ENCODE measurements at places on chromosomes 5 and 9. TPM values are rescaled to one million over a fixed set of nuclear protein-coding genes. Genes with fewer than 3 reads are reported as not detected.

AFAP1L1 gene
- total RNA-seq, result 5.3 TPM

TEK gene
- total RNA-seq, result 10.8 TPM

DAB2IP gene
- 5.6 TPM for total RNA-seq

PTPRD gene
- 0.18 TPM for total RNA-seq

OTP gene
- not detected for total RNA-seq

PCDHA12 gene
- total RNA-seq, result not detected

GRCh38 chr5:168320805-168321204 is 29.4 kb downstream of the WWC1 start:
- no peak overlapping the region for H3K4me3 ChIP-seq
- peaks cover 21% of the 10 kb centered on the region for H3K4me1 ChIP-seq
- no peak for DNase-seq
- no peaks in the 10 kb centered on the region for H3K27me3 ChIP-seq
- H3K36me3 ChIP-seq, result no peaks in the 10 kb centered on the region

GRCh38 chr5:157596487-157596886 is 20.9 kb upstream of the ADAM19 start:
- H3K27me3 ChIP-seq, result no peaks in the 10 kb centered on the region
- H3K27ac ChIP-seq, result no peak overlapping the region
- H3K4me3 ChIP-seq, result no peak overlapping the region
- no peaks in the 10 kb centered on the region for H3K36me3 ChIP-seq
- no peak for DNase-seq
- H3K4me1 ChIP-seq, result peaks cover 4% of the 10 kb centered on the region

- H3K4me1 ChIP-seq, result peaks cover 8% of the 10 kb centered on the region
- H3K27me3 ChIP-seq, result no peaks in the 10 kb centered on the region
- DNase-seq, result peak; percentile 55
Observed at GRCh38 chr5:9104571-9105339, 441.1 kb downstream of the SEMA5A start.

DNA sequence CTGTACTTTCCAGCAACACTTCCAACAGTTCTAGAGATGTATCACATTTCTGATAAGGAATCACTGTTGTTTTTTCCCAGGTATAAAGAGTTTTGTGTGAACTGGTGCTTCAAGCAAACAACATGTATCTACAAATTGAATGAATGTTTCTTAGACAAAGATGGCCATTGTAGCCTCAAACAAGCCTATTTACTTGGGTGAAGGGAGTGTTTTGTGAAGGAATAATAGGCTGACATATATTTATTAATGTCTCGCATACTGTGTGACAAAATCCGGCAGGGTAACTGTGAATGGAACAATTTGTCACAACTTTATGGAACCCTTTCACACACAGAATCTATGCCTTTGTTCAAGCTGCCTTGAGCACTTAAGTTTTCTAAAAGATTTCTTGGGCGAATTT is 24.8 kb upstream of the DAB2 start:
- DNase-seq, result no peak
- peaks cover 6% of the 10 kb centered on the region for H3K4me1 ChIP-seq
- no peaks in the 10 kb centered on the region for H3K27me3 ChIP-seq
- no peak overlapping the region for H3K4me3 ChIP-seq

DNA sequence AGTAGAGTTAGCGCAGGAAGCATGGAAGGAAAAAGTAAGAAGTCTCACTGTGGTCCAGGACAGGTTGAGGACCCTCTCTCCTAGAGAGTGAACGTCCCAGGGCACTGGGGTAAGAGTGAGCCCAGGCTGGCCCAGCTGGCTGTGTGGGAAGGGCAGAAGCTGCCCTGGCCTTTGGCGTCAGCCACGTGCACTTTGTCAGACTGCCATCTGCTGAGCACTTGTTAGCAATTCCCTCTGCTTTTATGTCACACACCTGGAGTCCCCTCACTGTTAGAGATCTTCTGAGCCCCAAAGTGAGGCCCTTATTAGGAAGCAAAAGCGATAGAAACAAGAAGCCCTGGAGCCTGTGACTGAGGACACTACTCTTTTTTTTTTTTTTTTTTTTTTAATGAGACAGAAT is 79.1 kb downstream of the UGCG start:
- no peaks in the 10 kb centered on the region for H3K27me3 ChIP-seq
- DNase-seq, result no peak
- no peak overlapping the region for H3K4me3 ChIP-seq
- H3K27ac ChIP-seq, result no peak overlapping the region
- no peaks in the 10 kb centered on the region for H3K36me3 ChIP-seq

GRCh38 chr5:10248378-10249260 is 1.1 kb downstream of the ATPSCKMT start:
- no peak for DNase-seq
- H3K27me3 ChIP-seq, result no peaks in the 10 kb centered on the region
- H3K27ac ChIP-seq, result peak overlapping the region; percentile 89
- H3K4me3 ChIP-seq, result peak overlapping the region; percentile 92

DNA sequence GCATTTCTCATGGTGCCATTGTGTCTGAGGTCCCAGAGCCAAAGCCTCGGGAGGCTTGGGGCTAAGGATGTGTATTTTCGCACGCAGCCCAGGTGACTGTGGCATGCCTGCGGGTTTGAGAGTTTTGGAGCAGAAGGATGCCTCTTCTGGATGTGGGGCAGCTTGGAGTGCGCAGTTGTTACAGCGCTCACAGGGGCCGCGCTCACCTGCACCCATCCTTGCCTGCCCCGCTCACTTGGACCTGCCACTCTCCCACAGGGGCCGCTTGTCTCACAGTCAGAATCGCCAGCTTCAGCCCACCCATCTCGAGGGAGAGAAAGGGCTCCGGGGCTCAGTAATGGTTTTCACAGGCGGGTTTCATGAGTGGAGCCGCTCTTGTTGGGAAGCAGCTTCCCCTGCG is 132.9 kb downstream of the MVB12B start:
- peaks cover 5% of the 10 kb centered on the region for H3K4me1 ChIP-seq
- no peak for DNase-seq
- no peaks in the 10 kb centered on the region for H3K27me3 ChIP-seq
- H3K4me3 ChIP-seq, result no peak overlapping the region
- H3K36me3 ChIP-seq, result no peaks in the 10 kb centered on the region
- no peak overlapping the region for H3K27ac ChIP-seq

- no peak overlapping the region for H3K27ac ChIP-seq
- peaks cover 12% of the 10 kb centered on the region for H3K4me1 ChIP-seq
- H3K36me3 ChIP-seq, result peaks cover 34% of the 10 kb centered on the region
Observed at GRCh38 chr9:33117796-33118195, 41.3 kb upstream of the SMU1 start.

DNA sequence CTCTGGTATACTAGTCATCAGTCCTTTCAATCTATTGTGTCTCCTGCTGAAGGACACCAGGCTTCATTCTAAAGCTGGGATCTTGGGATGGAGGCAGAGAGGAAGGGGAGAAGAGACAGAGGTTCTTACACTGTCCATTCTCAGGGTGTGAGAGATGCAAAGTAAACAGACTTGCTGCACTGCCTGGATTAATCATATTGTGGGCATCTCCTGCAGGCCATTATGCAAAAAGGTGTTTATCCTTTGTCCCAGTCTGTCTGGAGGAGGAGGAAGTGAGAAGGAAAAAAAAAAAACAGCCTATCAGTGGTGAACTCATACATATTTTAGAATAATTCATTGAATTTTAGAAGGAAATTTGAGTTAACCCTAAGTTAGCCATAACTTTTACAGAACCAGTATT is 92.9 kb upstream of the TNPO1 start:
- no peaks in the 10 kb centered on the region for H3K36me3 ChIP-seq
- peaks cover 3% of the 10 kb centered on the region for H3K27me3 ChIP-seq
- no peak overlapping the region for H3K4me3 ChIP-seq

DNA sequence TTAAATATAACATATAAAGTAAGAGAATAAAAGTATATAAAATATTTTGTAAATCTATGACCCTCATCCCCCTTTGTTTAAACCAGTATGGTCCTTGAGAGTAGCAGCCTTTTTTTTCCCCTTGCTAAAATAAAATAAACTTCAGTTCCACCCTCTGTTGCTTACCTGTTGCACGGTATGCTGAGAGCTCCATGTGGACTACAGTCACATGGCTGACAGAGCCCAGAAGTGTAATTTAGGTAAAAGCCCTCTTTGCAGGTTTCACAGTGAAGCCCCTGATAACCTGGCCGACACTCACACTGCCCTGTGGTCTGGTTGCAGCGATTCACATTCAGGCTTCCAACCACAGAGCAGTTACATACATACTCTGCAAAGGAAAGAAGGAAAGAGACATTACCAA is 55.1 kb downstream of the MEGF9 start:
- no peak overlapping the region for H3K4me3 ChIP-seq
- no peaks in the 10 kb centered on the region for H3K27me3 ChIP-seq
- DNase-seq, result no peak
- no peak overlapping the region for H3K27ac ChIP-seq

DNA sequence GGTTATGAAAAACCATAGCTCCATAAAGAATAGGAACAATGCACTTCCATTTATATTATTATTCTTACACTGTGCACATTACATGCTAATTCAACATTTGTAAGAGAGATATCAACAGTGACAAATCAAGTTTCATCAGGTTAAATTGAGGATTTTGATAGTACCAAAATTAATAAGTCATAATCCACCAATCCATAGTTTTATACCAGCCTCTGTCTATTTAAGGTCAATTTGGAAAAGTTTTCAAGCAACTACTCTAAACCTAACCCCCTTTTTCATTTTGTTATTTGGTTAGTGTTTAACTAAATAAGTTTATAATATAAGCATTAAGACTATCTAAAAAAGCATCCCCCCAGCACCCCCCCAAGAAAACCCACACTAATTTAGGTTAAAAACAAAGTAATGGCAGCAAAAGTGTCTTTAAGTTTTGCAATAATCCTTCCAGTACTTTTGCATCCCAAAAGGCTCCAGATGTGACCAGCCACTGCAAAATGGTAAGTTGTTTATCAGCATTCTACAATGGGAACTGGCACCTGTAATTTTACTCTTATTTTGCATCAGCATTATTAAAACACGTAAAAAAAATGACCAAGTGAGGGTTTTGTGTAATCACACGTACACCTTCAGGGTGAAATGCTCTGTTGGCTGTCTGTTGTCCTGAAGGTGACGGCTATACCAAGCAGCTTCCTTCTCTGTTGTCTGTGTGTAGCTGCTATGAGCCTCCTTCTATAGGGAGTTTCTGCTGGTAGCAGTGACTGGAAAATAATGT is 36.8 kb upstream of the SSBP2 start:
- DNase-seq, result peak; percentile 80
- no peaks in the 10 kb centered on the region for H3K36me3 ChIP-seq
- no peak overlapping the region for H3K4me3 ChIP-seq

DNA sequence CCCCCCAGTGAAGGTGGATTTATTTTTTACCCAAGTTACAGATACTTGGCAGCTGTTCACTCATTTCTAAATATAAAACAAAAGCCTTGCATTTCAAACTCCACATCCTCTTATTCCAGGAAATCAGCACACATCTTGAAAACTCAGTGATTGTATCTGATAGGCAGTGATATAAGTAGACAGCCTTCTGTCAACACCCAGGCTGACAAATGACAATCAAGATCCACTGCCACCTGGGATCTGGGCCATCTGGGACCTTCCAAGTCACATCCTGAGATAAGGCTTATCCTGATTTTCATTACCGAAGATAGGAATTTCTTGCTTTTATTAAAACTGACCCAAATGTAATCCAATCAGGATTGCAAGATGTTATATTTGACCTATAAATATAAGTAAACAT is 201.3 kb upstream of the PUM3 start:
- H3K4me3 ChIP-seq, result no peak overlapping the region
- no peaks in the 10 kb centered on the region for H3K27me3 ChIP-seq
- DNase-seq, result no peak

DNA sequence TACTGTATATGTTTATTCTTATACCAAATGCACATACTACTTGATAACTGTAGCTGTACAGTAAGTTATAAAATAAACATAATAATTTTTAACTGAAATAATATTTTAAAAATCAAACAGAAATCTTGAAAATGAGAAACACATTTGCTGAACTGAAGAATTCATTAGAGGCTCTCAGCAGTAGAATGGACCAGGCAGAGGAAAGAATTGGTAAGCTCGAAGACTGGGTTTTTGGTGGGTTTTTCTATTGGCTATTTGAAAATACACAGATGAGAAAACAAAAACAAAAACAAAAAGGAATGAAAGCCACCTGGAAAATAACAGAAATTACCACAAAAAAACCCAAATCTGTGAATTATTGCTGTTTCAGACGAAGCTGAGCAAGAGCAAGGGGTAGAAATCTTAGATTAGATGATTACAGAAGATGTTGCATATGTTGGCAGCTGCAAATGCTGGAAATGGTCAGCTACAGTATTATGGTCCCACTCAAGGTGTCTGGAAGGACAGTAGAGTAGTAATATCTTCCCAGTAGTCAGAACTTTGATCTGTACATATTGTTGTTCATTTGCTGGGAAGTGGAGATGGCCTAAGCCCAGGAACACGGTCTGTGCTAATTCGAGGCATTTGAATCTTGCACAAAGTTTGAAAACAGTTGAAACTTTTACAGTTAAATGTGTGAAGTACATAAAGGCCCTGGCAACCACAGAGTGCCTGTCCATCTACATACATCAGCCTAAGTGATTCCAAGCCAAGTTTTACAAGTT is 233.4 kb downstream of the COMMD10 start:
- no peak for DNase-seq
- no peak overlapping the region for H3K4me3 ChIP-seq
- H3K36me3 ChIP-seq, result no peaks in the 10 kb centered on the region
- no peaks in the 10 kb centered on the region for H3K4me1 ChIP-seq
- no peak overlapping the region for H3K27ac ChIP-seq

GRCh38 chr9:105541838-105542237 is 16.1 kb upstream of the FKTN start:
- H3K4me1 ChIP-seq, result no peaks in the 10 kb centered on the region
- no peak overlapping the region for H3K27ac ChIP-seq
- H3K4me3 ChIP-seq, result no peak overlapping the region
- H3K27me3 ChIP-seq, result no peaks in the 10 kb centered on the region

DNA sequence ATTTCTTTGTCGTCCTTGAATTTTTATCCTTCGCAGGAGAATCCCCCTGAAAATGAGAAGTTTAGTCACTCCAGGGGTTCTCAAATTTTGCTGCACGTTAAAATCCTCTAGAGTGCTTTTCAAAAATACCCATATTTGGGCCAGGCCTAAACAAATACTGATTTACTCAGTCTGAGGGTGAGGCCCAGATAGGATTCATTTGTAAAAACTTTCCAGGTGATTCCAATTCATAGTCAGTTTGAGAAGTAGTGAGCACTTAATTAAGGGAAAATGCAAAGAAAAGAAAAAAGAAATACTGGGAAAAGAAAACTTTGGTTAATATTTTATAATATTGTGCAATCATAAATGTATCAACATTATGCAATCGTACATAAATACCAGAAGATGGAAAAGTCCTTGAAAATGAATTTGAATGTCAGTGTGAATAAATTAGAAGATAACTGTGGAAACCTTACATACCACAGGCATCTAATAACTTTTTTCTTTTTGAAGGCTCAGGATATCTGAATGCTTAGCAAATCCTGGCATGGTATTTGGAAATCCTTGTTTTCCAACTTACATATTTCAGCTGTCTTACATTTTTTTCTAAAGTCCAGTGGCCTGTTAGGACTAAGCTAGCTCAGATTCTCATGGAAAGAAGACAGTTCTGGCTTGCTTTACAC is 116.5 kb upstream of the DAPK1 start:
- no peaks in the 10 kb centered on the region for H3K27me3 ChIP-seq
- DNase-seq, result peak; percentile 18
- peaks cover 2% of the 10 kb centered on the region for H3K4me1 ChIP-seq
- H3K36me3 ChIP-seq, result no peaks in the 10 kb centered on the region
- no peak overlapping the region for H3K27ac ChIP-seq

GRCh38 chr5:82422001-82422740 is 144.0 kb upstream of the RPS23 start:
- H3K4me1 ChIP-seq, result peaks cover 14% of the 10 kb centered on the region
- no peaks in the 10 kb centered on the region for H3K36me3 ChIP-seq
- no peaks in the 10 kb centered on the region for H3K27me3 ChIP-seq
- no peak for DNase-seq
- no peak overlapping the region for H3K4me3 ChIP-seq

GRCh38 chr9:16252616-16253015 is 617.9 kb downstream of the BNC2 start:
- DNase-seq, result no peak
- H3K4me3 ChIP-seq, result no peak overlapping the region
- peaks cover 2% of the 10 kb centered on the region for H3K4me1 ChIP-seq
- no peaks in the 10 kb centered on the region for H3K27me3 ChIP-seq
- H3K27ac ChIP-seq, result no peak overlapping the region
- no peaks in the 10 kb centered on the region for H3K36me3 ChIP-seq
